AG09309 (cell line): ENCODE measurements at places on chromosomes 7 and 10.

- DNase-seq, result no peak
These were observed 42.7 kb downstream of the LRRC18 start for GRCh38 chr10:48896756-48897440.

GRCh38 chr10:10996966-10997620 is 20.6 kb upstream of the CELF2 start:
- DNase-seq, result no peak

- DNase-seq, result no peak
These were observed 25.7 kb downstream of the COG5 start for GRCh38 chr7:107538001-107538400.

- peak; percentile 40 for DNase-seq
These were observed 67.8 kb downstream of the GSAP start for GRCh38 chr7:77348371-77348813.

- no peak for DNase-seq
These were observed 122.6 kb downstream of the PON1 start for GRCh38 chr7:95201727-95202126.

GRCh38 chr7:38824948-38825347 is 84.0 kb downstream of the VPS41 start:
- no peak for DNase-seq

GRCh38 chr10:67268146-67268545 is 342.3 kb downstream of the LRRTM3 start:
- no peak for DNase-seq

DNA sequence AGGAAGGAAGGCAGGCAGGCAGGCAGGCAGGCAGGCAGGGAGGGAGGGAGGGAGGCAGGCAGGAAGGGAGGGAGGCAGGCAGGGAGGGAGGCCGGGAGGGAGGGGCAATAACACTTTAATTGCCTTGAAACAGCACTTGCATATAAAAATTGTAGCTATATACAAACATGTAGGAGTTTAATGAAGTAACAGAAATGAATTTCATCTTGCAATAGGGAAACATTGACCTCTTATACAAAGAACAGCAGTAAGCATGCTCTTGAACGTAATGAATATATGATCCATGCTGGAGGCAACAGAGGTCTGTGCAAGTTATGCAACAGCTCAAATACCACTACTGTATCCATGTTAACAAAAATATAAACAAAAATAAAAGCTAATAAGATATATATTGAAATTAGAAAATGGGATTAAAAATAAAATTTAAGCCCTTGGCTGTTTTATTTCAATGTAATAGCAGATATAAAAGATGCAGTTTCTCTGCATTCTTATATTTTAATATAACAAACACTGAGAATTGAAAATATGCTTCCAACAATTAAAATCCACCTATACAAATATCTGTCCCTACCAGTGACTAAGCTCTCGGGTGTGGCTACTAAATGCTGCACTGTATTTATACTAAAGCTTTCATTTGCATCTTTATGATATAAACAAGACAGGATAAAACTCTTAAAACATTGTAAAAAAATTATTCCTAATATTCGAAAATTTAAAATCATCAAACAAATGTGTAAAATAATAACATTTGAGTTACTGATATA is 50.3 kb downstream of the CACNA2D1 start:
- DNase-seq, result no peak

GRCh38 chr7:1677206-1678080 is 7.4 kb downstream of the ELFN1 start:
- DNase-seq, result no peak

- DNase-seq, result no peak
These were observed 515.4 kb upstream of the FZD8 start for GRCh38 chr10:36157486-36157885.

DNA sequence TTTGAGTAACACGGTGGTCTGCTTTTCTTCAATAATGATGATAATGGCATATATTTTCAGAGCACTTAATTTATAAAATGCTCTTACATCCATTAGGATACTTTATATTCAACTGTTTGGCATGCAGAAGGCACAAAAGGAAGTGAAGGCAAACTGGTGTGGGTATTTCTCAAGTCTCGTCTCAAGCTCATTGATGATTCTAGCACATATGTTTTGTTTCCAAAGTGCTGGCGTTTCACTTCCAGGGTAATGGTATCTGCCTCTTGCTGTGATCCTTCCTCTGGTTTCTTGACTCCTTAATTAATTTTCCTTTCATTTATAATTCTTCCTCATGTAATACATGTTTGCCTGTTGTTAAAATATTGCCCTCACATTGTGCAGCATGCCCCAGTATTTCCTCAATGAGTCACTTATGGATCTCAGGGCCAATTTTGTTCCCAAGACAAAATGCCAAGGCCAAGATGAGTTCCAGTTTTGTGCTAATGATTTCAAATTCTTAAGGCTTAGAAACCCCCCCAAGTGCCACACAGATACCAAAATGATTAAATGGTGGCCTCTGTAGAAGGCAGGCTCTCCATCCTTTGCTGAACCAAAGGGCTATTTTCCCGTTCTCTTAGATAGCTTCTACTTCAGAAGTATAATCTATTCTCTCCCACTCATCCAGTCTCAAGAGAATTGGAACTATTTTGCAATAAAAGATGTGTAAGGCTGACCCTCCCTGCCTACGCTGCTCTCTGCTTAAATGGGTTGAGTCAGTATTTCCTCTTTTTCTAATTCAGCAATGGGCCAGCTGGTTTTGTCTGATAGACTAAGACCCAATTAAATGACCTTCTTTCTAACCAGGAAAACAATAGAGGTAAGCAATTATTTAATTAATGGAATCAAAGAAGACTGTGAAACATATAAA is 171.2 kb downstream of the ZNF365 start:
- DNase-seq, result peak; percentile 79

DNA sequence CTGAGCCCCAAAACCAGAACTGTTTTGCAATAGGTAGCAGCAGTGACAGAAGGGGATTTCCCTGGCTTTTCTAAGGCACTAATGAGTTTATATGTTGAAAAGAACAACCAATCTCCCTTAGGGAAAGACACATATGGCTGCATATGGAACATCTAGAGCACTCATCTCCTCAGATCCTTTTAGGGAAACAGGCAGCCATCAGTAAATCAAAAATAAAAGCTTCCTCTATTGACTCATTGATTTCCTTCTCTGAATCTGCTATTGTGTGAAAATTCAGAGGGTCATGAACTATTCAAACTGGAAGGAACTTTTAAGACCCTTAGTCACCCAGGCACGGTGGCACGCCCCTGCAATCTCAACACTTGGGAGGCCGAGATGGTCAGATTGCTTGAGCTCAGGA is 110.9 kb upstream of the NANOS1 start:
- DNase-seq, result no peak

GRCh38 chr7:134873253-134873652 is 93.8 kb downstream of the CALD1 start:
- DNase-seq, result no peak

- DNase-seq, result no peak
These were observed at the start of gene VWA2 for GRCh38 chr10:114239117-114239993. TSS of gene VWA2 (plus strand) at chr10:114239254. CDS start at chr10:114248714, 9,460 bp downstream.

- no peak for DNase-seq
These were observed 2.2 kb upstream of the SAP25 start for GRCh38 chr7:100575746-100576383.

DNA sequence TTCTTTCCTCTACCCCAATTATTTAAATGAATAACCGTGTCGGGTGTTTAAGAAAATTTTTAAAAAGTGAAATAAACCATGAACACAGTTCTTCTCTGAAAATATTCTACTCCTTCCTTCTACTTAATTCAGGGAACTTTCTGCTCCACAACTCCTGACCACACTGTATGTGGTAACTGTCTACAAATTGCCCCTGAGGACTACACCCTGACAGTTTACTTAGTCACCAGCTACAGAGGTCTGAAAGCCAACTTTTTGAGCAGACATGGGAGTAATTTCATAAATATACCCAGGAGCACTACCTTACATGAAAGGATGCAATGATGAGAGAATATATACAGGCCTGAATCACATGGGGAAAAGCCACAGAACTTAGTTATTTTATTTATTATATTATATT is 523.2 kb upstream of the SORCS1 start:
- DNase-seq, result no peak

GRCh38 chr7:122719010-122719578 is 16.4 kb upstream of the RNF148 start:
- DNase-seq, result no peak

DNA sequence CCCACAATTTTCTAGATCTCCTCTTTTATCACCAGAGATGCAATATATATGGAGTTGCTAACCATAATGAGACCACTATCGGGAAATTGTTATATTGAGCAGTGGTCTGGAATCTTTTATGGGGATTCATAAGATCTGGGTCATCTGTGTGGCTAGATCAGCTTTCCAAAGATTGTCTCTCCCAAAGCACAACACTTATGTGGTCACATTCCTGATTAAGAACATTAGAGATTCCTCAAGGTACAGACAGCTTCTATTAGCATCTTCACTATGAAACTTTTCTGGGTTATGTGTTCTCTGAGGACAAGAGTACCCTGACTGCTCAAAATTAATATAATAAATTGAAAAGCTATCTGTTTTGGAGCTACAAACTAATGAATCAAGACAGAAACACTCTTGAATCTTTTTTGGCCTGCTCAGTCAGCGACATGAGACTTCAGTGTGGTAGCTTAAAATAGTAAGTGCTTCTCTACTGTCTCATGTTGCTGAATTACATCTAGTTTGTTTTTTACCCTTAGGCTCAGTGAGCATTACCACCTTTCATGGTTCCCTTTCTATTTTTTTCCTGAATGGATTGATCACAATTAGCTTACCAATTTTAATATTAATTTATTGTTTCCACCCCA is 42.6 kb upstream of the STRIP2 start:
- no peak for DNase-seq

- DNase-seq, result no peak
These were observed 41.6 kb downstream of the BICC1 start for GRCh38 chr10:58554316-58554715.

DNA sequence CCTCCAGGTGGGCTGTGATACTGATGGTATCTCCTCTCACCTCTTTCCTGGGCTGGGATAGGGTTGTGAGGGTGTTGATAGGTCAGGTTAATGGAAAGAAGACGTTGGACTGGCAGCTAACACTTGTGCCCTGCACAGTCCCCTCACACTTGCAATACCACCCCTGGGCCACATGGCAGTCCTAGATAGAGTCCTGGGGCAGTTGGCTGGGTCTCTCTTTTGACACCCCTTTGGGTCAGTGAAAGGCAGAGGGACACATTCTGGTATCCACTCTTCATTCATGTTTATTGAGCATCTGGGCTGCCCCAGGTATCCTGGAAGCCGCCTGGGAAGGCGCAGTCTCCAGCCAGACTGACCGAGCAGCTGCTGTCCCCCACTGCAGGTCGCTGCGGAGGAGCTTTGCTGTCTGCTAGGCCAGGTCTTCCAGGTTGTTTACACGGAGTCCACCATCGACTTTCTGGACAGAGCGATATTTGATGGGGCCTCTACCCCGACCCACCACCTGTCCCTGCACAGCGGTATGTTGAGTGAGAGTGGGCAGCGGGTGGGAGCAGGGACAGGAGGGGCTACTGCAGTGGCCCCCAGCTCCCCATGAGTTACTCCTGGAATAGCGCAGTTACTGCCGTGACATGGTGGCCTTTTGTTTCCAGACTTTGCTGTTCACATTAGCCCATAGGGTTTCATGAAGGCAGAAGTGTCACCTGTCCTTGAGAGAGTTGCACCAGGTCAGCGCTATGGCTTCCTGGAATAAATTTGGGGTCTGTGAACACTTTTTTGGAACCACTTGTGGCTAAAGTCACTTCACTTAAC is 19.1 kb downstream of the NACAD start:
- DNase-seq, result no peak
